ENCODE measurements at places on chromosomes 7 and 10. TPM values are rescaled to one million over a fixed set of nuclear protein-coding genes. Genes with fewer than 3 reads are reported as not detected.

DNA sequence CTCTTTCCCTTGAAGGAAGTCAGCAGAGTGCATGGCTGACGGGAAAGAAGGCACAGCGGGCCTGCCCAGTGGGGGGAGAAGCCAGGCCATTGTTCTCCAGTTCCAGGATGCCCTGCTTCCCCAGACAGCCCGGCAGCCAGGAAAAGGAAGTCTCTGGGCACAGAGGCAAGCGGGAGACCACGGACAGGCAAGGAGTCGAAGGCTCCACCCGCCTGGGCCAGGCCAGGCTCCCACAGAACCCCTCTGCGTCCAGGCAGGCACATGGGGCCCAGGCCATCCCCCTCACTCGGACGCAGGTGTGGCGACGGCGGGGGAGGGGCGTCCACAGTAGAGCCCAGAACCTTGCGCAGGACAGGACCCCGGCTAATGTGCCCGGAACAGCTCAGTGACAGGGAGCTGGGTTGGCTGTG, 8.7 kb downstream of the GPR146 start:
- no peak for DNase-seq

GRCh38 chr7:20214921-20215669, 2.1 kb downstream of the MACC1 start:
- peak; percentile 88 for DNase-seq

PNLIPRP3 gene
- polyA plus RNA-seq: not detected

- no peak for DNase-seq
Measured at GRCh38 chr10:24277771-24278170, 68.8 kb downstream of the KIAA1217 start.

DNA sequence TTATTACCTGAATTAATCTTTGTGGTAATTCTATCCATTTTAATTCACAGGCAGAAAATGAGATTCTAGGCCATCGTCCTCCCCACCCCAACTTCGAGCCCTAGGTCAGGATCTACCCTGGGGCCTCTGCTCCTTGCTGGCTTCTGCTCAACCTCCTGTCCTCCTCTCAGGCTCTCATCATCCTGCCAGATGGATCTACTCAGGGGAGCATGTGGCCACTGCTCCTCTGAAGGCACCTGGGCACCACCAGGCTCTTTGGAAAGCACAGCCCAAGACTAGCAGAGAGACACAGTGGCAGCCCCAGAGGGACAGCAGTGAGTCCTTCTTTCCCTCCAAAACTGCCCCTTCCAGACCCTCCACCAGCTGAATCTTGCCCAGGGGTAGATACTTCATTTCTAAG, 248.2 kb downstream of the TCERG1L start:
- DNase-seq: no peak

AKR1C1 gene
- polyA plus RNA-seq: 12.0 TPM

DNA sequence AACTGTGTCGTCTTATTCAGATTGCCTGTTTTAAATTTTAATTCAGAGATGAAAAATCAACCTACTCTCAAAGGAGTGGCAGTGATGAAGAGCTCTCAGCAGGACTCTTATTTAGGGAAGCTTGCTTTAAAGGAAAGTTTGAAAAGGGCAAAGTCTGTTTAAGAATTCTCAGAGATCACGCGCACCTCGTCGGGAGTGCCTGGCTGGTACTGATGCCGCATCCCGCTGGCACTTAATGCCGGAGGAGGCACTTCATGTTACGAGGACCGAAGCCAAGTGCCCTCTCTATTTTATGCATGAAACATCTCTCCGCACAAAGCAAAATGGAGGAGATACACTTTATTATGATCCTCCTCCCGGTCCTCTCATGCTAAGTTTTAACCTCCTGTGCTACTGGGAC, 71.1 kb upstream of the INSYN2A start:
- no peak for DNase-seq

GRCh38 chr10:63137306-63137705, 4.2 kb downstream of the NRBF2 start:
- DNase-seq: peak; percentile 49

GNB2 gene
- 193 TPM for polyA plus RNA-seq

DNA sequence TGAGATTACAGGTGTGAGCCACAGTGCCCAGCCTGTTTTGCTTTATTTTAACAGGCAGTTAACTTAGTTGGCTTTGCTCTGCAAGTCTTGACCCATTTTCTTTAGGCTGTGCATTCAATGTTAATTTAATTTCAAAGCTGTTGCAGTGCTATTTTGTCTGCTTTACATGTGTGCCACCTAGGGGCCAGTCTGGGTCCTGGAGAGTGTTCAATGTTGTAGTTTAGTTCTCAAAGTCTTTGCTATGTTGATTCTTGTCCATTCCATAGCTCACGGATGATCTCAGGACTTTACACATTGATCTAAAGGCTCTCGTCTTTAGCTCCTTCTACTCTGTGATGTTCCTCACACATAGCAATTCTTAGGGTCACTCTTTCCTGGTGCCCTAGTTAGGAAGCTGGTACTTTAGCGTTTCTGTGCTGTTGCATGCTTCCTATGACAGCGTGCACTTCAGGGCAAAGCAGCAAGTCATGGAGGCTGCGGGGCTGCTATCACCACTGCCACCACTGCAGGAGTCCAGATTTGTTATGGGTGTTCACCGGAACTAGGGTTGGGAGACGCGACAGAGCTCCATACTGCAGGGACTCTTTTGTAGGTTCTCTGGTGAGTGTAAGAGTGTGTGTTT, 16.4 kb upstream of the ABCA13 start:
- DNase-seq: no peak

DNA sequence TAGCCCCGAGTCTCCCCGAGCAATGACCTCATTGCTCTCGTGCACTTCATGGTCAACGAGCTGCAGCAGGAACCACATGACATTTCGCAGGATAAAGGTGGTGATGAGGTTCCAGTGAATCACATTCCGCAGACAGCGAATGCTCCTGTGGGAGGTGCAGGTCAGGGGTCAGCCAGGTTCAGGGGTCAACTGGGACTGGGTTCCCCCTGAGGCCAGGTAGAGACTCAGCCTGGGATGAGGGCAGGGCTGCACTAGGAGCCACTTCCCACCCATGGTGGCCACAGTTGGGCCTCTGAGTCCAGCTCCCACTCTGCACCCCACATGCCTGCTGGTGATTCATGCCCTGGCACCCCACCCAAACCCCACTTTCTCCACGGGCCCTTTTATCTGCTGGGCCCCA, 17.2 kb downstream of the CRHR2 start:
- no peak for DNase-seq

- no peak for DNase-seq
Measured at GRCh38 chr7:35550831-35551230, 144.1 kb downstream of the HERPUD2 start.

GRCh38 chr7:80170445-80170844, 35.8 kb downstream of the GNAI1 start:
- no peak for DNase-seq

DENND2A gene
- polyA plus RNA-seq: 12.2 TPM

DNA sequence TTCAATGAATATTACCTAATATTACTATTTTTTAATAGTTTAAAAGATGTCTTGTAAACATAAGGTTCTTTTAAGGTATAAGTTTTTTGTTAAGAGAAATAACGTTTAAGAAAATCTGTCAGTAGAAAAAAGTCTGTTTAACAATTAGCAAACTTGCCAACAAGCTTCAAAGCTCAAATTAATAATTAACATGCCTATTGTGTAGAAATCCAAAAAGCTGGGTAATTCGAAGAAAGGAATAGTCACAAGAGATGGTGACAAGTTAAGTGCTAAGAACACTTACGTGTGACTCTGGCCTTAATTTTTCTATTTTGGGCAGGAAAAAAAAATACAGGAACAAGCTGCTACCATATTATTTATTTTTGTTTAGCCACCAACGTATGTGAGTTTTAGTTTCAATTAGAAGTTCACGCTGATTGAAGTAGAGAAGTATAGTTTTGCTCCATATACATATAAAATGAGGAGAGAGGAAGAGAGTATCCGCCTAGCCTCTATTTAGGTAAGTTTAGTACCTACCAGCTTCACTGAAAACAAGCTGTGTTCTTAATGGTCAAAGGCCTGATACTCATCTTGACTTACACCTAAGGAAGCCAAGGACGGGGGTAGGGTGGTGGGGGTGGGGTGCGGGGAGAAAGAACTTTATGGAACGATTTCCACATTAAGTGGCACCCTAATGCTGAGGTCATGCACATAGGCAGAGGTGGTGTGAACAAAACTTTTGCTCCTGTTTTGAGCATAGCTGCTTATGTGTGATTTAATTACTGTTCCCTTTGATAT, 43.4 kb upstream of the AGBL3 start:
- peak; percentile 14 for DNase-seq

- DNase-seq: no peak
Measured at GRCh38 chr10:78313048-78313381, 279.4 kb downstream of the RPS24 start.

DRGX gene
- polyA plus RNA-seq: 0.78 TPM

DNA sequence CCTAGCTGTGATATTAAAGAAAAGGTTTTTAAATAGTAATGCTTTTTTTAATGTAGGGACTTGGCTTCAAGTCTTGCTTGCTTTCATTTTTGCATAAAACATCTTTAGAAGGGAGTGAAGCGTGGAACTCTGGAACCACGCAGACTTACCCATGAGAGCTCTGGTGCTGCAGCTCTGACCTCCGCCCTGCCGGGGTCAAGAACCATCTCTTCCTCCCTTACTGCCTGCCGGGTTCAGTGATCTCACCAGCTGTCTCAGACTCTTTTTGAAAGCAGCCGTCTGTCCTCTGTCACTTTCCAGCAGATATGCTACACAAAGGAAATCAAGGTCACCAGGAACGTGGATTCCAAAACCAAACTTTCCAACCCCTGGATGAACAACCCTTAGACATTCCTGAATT, 353.8 kb downstream of the GPR37 start:
- DNase-seq: no peak

SPDYE16 gene
- 1.2 TPM for polyA plus RNA-seq

DNA sequence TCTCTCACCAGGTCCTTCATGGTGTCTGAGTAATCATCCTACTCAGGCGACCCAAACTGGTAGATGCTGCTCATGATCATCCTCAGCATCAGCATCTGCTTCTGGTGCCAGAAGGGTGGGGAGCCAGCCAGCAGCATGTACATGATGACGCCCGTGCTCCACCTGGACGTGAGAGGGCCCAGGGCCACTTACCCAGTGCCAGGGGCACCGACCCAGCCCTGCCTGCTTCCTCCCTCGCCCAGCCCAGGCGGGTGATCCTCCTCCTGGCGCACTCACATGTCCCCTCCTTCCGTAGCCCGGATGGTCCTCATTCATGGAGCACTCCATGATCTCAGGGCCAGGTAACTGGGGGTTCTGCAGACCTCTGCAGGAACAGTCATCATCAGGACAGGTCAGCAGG, 764.8 kb upstream of the ZNF722 start:
- DNase-seq: no peak

- no peak for DNase-seq
Measured at GRCh38 chr10:47423476-47423875, 39.4 kb upstream of the ZNF488 start.

DNA sequence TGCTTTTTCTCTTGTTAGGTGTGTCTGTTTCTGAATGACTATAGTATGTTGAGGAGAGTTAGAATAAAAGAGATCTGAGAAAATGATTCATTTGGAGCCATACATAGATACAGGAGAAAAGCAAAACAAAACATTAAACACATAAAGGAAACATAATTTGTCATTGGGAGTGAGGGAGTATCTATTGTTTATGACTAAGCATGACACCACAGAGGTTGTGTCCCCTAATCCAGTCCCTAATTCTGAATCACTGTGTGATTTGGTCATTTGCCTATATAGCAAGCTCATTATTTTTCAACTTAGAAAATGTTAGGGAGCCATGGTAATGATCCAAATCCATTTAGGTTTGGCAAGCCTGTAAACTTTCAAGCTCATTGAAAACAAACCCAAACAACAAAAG, 132.3 kb upstream of the BMPER start:
- no peak for DNase-seq

- DNase-seq: no peak
Measured at GRCh38 chr7:46385662-46386309, 464.7 kb upstream of the IGFBP3 start.

DNA sequence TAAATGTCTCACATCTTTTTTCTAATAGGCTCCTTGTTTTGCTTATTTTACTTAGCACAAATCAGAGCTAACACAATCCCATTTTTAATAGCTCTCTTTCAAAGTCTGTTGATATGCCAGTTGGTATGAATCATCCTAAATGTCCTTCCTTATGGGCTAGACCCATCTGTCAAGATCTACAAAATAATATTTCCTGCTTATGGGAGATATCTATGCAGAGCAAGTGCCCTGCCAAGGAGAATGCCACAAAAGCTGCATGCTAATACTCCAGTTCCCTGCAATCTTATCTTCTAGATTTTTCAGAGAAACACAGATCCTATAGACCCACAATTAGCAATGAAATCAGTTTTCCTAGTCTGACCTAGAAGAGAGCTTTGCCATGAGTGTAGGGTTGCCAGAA, 230.8 kb upstream of the NPVF start:
- no peak for DNase-seq

DCLRE1A gene
- polyA plus RNA-seq: 8.3 TPM

GRCh38 chr7:132388688-132389087, 187.6 kb downstream of the PLXNA4 start:
- DNase-seq: no peak

Data from large intestine (tissue), 12 donors.